ENCODE measurements at places on chromosomes 2 and 18.
A peak's percentile ranks its signal among the peaks of the same experiment; 100 is the strongest.

DNA sequence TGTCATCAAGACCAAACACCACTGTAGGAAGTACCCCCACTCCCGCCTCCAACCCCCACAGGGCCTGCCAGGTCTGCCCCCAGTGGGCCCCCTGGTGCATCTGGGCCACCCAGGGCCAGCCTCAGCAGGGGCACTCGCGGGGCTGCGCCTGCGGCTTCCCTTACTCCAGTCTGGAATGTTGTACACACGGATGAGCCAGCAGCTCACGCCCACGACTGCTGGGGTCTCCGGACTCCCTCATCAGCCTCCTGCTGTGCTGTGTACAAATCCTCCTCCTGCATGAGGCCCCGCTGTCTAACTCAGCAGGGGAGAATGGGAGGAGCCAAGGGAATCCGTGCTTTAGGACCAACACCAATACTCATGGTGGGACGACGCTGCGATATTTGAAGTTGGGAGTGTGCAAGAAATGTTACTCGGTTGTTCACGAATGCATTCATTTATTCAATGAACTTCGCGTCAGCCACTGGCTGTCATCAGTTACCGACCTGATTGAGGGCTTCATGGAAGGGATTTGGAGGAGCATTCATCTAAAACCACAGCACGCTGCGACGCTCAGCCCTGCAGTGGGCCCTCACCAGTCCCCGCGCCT lies 654 bp upstream of the ASB1 start:
- DNase-seq, result no peak

- DNase-seq, result no peak
These were observed 98.0 kb downstream of the RND3 start for GRCh38 chr2:150389447-150389846.

DNA sequence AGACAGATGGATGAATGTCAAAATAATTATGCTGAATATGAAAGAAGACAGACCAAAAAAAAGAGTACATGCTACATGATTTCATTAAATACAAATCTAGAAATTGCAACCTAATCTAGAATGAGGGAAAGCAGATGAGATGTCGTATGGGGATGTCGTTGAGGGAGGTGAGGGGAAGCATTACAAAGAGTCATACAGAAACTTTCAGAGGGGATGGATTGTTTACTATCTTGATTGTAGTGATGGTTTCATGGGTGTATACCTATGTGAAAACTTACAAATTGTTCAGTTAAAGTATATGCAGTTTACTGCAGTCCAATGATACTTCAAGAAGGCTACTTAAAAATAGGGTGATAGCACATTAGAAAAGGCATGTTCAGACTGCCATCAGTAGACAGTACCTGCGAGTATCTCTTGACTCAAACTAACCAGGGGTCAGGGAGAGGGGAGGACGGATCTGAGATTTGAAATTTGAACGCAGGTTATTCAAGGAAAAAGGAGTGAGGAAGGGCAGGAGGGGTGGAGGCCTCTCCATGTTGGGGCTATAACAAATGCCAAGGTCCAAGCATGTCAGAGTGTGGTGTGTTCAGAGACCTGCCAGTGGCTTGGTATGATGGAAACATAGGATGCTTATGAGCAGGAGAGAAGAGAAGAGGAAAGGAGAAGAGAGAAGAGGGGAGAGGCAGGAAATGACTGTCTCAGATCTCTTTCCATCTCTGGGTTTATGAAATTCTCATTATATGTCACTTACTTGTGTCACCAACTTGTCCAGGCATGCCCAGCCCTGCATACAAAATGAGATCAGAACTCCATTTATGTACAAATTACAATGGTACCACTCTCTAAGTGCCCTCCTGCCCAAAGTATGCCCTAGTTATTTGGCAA lies 257.3 kb upstream of the CXCR4 start:
- DNase-seq, result peak; percentile 55

DNA sequence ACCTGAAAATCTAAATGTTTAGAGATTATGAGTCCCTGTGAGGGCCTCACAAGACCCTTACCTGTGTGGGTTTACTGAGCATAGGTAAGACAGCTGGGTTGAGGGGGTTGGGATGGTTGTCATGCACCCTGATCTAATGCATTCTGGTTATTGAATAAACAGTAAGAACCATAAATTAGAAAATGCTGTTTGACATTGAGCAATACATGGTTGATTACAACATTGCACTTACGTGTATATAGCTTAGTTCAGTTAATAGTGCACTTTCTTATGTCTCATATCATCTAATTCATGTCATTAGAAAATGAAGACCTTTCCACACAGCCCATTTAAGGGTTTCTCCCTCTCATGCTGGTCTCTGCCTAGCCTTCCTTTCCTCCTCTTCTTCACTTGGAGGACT lies 253.5 kb upstream of the ATP5MC3 start:
- DNase-seq, result no peak

GRCh38 chr18:10840743-10841142 lies 308.6 kb downstream of the PIEZO2 start:
- no peak for DNase-seq

- no peak for DNase-seq
These were observed 1237.6 kb upstream of the LRRTM1 start for GRCh38 chr2:81542119-81542518.

DNA sequence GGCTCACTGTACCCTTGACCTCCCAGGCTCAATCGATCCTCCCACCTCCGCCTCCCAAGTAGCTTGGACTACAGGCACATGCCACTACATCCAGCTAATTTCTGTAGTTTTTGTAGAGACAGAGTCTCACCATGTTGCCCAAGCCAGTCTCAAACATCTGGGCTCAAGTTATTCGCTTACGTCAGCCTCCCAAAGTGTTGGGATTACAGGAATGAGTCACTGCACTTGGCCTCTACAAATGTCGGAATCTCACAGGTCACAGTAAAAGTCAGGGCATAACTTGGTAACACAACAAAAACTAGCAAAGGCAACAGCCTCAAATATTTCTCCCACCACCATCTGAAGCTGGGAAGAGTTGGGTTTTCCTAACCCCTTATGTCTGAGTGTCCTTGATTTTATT lies 25.3 kb downstream of the SCG2 start:
- DNase-seq, result no peak

DNA sequence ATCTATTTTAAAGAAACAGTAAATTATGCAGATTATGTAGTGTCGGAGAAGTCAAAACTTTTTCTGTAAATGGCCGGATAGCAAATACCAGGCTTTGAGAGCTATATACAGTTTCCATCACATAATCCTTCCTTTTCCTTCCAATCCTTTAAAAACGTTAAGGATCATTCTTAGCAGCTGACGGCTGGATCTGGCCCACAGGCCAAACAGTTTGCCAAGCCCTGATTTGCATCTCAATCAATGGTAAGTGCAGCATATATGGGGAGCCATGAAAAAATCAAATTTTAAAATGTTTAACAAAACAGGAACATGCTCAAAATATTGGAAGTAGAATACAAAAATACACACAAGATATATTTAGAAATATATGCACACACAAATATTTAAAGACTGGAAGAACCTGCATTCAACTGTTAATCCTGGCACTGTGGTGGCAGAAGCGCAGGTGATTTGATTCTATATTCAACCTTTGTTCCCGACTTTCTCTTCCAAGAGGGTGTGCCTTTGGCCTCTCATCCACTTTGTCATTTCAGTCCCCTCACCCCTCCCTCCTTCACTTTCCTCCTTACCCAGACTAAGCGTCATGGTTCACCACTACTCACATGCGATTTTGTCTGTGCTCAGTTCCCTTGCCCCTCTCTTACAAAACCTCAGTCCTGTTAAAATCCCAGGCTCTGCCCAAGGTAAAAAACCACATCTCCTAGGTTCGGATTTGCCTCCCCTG lies 27.3 kb downstream of the NDUFA10 start:
- DNase-seq, result no peak

DNA sequence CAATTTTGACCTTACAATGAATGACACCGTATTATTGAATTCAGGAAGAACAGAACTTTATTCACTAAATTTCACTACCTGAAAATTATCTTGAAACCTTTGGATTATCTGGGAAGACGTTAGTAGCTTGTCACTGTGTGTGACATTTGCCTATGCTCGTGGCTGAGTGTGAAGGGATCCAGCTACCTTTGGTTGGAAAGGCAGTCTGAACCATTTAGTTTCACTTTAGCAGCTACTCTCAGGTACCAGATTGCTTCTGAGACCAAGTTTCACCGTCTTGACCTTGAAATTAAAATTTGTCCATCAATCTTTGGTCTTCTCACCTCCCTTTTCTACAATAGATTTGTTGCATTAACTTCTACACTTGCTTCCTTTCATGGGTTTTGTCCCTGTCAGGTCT lies 637.5 kb downstream of the MBD2 start:
- DNase-seq, result no peak

- DNase-seq, result no peak
These were observed 125.9 kb upstream of the SMAD7 start for GRCh38 chr18:49076654-49077166.

GRCh38 chr18:56089612-56090258 lies 501.7 kb upstream of the TCF4 start:
- no peak for DNase-seq

GRCh38 chr2:187658952-187659525 lies 104.8 kb upstream of the TFPI start:
- DNase-seq, result no peak

DNA sequence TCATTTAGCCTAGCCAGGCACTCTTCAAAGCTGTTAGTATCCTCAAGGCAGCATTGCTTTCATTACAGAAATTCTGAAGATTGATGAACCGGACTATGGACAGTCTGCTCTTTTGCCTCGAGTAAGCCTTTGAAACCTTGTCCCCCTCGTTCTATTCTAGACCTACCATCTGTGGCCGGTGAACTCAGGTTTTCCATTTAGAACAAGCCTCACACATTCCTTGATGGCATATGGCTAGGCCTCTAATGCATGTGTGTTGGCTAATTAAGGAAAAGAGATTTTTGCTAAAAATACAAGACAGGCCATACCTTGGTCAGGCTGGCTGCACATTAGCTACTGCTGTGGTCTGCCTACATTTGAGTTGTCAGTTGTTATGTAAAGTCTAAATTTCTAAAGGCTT lies 111.8 kb downstream of the CERS6 start:
- no peak for DNase-seq

DNA sequence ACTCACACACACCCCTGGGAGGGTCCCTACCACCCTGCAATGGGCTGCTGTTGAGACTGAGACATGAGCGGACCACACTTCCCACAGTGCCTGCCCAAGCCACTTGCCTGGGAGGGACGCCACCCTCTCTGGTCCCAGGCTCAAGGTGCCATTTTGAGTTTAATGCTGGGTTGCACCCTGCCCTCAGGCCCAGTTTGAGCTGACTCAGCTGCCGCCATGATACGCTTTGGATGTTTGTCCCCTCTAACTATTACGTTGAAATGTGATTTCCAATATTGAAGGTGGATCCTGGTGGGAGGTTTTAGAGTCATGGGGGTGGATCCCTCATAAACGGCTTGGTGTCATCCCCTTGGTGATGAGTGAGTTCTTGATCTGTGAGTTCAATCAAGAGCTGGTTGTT lies 76.4 kb upstream of the DYNC1I2 start:
- DNase-seq, result no peak

GRCh38 chr18:55370936-55371335 lies 217.1 kb downstream of the TCF4 start:
- no peak for DNase-seq

DNA sequence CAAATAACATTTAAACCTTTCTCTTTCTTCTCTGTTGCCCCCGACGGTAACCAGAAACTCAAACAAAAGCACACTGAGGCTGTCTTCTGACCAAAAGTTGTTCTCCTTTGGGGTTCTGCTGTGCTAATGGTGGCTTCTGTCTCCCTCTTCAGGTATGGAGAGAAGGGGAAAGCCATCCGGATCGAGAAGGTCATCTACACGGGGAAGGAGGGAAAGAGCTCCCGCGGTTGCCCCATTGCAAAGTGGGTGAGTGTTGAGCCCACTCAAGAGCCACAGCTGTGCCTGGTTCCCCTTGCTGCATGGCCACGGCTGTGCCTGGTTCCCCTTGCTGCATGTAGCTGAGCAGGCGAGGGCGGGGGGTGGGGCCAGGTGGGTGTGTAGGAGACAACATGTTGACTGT lies 67.4 kb downstream of the BOLA3 start:
- DNase-seq, result no peak

DNA sequence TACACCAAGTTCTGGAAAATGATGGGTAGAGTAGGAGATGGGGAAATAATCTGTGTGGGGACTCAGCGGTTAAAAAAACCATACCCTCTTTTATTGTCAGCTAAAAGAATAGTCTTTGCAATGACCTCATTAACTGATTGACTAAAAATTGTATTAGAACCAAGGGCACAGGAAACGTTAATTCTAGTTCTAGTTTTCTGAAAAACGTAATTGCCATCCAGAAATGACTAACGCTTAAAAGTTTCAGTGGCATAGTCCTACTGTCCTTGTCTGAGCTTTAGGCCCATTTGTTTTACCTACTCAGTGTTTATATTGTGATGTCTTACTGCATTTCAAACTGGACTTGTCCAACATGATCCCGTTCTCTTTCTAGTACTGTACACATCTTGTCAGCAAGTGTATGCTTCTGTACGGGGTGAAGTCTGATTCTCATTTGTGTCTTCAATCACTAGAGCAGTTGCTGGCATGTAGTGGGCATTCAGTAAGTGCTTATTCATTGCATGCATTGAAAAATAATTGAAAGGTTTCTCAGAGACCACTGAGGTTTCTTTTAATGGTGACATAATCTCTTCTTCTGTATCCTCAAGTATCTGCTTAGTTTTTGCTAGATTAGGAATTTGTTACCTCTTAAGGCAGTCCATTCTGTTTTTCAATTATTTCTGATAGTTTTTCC lies 81.5 kb downstream of the ZNF407 start:
- DNase-seq, result no peak

GRCh38 chr2:27638709-27639108 lies 9.9 kb downstream of the GPN1 start:
- peak; percentile 32 for DNase-seq

- no peak for DNase-seq
These were observed 353.6 kb upstream of the FSIP2 start for GRCh38 chr2:185384822-185385560.

GRCh38 chr2:96163768-96164429 lies 18.7 kb upstream of the DUSP2 start:
- DNase-seq, result peak; percentile 84

DNA sequence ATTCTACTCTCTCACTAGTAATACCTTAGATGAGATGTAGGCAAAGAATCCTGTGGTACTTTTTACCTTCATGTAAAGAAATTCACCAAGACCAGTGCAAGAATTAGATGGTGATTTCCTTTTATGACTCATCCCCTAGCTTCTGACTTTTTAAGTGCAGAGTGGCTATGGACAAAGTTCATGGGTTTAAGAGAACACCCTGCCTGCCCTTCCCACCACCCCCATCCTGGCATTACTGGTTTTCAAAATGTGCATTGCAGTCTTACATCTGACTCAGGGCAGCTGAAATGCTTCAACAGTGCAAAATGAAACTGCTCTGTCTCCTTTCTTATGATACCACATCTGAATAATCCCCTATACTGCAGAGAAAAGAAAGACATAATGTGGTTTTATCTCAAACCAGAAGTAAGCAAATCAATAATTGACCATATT lies 22.6 kb downstream of the MAIP1 start:
- peak; percentile 72 for DNase-seq

DNA sequence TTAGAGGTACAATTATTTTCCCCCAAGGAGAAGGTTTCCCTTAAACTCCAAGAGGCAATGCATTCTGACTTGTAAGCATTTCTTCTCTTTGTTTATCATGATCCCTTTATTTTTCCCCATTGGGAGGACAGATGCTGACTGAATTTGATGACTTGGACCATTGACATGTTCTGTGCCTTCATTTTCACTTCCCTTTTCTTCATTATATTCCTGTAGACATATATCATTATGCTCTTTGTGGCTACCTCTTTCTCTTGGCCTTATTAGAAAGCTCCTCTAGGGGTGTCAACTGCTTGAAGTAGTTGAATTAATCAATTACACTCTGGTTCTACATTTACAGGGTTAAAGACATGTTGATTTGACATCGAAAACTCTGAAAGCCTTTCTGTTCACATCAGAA lies 330.0 kb upstream of the DCC start:
- DNase-seq, result no peak
